ENCODE measurements at places on chromosomes 1 and 21. TPM values are rescaled to one million over a fixed set of nuclear protein-coding genes. Genes with fewer than 3 reads are reported as not detected.

DNAJC28 gene
- total RNA-seq, result 4.0 TPM

PDE9A gene
- not detected for total RNA-seq

DNA sequence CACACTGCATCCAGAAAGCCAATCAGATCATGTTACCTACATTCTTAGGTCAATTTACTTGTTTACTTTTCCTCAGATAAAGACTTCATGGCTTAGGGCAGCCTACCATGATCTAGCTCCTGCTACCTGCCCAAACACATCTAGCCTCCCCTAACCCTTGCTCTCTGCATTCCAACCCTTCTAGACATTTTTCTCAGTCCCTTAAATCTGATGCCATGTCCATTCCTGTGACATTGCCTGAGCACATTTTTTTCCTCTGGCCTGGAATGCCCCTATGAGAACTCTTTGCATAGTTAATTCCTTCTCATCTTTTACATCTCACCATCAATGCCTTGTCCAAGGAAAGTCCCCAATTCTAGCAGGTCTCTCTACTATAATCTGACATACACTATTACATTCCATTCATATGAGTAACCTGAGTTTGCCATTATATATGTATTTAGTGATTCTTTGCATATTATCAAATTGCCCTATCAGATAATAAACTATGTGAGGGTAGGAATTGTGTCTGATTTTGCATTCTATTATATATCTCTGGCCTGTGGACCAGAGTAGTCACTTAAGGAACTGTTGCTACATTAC, 166.9 kb downstream of the COL11A1 start:
- no peak for DNase-seq

GRCh38 chr1:201286445-201286844, 3.1 kb downstream of the PKP1 start:
- no peak for DNase-seq

- DNase-seq, result peak; percentile 97
These were observed 18.7 kb upstream of the AK2 start for GRCh38 chr1:33055210-33056008.

DNA sequence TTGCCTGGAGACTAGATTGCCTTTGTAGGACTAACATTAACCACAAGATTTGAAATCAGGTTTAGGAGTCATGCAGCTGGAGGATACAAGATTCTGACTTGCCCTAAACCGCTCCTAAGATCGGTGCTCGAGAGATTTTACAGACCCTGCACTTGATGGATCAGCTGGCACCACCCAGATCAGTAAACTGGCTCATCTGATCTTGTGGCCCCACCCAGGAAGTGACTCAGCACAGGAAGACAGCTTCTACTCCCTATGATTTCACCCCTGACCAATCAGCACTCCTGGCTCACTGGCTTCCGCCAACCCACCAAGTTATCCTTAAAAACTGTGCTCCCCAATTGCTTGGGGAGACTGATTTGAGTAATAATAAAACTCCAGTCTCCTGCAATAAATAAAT, 876 bp upstream of the CATSPERE start:
- no peak for DNase-seq

C1orf116 gene
- not detected for total RNA-seq

HCRTR1 gene
- not detected for total RNA-seq

DNA sequence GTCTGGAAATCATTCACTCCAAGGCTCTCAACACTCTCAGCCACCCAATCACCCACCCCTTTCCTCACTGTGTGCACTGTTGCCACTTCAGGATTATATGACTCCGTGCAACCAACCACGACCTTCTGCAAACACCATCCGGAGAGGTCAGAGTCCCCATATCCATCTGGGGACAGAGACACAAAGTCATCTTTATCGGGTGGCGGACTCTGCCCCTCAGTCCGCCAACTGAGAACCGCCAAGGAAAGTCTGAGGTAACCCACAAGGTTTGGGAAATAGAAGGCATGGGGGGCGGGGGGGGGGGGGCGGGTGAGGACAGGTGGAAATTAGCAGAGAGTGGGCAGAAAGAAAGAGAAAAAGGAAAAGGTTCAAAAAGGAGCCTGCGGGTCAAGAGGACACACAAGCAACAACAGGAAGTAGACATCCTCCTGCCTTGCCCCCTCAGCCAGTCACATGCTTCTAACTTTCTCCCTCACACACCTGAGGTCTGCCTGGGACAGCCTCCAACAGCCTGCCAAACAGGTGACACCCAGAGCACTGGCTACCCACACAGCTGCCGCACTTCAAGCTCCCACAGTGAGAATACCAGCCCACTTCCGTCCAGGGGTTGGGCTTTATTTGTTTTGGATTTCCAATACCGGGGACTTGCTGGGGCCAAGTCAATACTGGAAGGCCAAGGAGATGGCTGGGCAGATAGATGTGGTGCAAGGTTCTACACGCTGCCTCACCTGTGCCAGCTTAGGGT, 58.1 kb downstream of the SSBP3 start:
- no peak for DNase-seq

DNA sequence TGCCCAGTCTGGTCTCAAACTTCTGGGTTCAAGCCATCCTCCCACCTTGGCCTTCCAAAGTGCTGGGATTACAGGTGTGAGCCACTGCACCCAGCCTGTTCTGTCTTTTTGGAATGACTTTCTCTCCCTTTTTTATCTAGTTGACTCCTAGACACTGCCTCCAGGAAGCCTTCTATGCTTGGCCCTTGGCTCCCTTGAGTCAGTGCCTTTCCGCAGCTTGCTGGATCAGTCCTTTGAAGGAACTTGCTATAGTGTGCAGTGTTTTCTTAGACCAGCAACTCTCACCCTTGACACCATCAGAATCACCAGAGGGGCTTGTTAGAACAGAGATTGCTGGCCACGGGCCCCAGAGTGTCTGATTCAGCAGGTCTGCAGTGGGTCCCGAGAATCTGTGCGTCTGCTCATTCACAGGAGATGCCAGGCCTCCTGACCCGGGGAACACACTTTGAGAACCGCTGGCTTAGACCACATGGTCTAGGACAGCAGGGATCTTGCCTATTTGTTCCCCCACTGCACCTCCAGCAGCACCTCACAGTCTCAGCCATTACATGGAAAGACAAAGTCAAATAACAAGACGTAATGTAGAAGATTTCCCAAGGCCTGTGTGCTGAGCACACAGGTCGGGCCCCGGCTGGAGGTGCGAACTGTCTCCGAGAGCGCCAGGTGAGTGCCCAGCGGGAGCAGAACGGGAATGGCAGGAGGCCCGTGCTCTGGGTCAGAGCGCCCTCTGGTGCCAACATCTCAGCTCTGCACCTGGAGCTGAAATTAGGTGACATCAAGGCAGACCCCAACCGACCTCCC, 27.4 kb upstream of the CTPS1 start:
- DNase-seq, result peak; percentile 94

DNA sequence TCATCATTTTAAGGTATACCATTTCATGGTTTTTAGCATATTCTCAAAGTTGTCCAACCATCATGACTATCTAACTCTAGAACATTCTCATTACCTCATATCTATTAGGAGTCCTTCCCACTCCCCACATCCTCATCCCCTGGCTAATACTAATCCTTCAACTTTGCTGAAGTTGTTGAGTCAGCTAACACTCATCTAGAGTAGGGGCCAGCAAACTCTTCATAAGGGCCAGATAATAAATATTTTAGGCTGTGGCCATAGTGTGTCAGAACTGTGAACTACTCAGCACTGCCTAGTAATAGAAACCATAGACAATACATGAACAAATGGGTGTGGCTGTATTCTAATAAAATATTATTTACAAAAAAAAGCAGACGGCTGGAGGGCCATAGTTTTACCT, 43.0 kb downstream of the TOR3A start:
- peak; percentile 82 for DNase-seq

INSRR gene
- total RNA-seq, result 0.29 TPM

GBP4 gene
- 0.36 TPM for total RNA-seq

DNA sequence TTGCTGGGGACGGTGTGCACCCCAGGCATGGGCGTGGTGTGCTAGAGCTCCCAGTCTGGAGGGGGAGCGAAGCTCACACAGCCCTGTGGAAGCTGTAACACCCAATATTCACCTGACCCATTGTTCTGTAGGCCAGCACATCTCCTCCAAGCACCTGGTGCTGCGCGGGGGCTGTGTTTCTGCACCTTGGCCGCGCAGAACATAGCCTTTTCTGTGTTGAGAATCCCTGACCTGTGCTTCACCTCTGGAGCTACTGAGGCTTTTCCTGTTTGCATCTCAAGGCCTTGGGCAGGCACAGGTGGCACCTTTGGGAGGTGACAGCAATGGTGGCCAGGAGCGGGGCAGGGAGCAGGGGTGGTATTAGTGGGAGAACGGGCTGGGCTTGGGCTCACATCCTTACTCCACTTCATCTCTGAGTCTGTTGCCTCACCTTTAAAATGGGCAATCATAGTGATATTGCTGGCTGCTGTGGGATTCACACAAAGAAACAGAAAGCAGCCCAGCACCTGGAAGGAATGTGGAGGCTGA, 343.9 kb upstream of the AJAP1 start:
- no peak for DNase-seq

RPTN gene
- total RNA-seq, result 0.36 TPM

GRCh38 chr21:41772351-41773080, 5.7 kb upstream of the RIPK4 start:
- no peak for DNase-seq

DNA sequence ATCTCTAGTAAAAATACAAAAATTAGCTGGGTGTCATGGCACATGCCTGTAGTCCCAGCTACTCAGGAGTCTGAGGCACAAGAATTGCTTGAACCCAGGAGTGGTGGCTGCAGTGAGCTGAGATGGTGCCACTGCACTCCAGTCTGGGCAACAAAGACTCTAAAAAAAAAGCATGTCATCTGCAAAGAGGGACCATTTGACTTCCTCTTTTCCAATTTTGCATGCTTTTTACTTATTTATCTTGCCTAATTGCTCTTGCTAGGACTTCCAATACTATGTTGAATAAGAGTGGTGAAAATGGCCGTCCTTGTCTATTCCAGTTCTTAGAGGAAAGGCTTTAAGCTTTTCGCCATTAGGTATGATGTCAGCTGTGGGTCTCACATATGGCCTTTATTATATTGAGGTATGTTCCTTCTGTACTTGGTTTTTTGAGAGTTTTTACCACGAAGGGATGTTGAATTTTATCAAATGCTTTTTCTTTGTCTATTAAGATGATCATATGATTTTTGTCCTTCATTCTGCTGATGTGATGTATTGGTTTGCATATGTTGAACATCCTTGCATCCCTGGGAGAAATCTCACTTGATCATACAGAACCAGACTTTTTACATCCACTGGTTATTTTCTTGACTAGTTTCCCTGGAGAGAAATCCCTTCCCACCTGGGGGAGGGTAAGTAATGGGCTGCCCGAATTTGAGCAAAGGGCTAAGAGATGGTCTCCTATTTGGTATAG, 17.0 kb upstream of the RAP1GAP start:
- no peak for DNase-seq

DNA sequence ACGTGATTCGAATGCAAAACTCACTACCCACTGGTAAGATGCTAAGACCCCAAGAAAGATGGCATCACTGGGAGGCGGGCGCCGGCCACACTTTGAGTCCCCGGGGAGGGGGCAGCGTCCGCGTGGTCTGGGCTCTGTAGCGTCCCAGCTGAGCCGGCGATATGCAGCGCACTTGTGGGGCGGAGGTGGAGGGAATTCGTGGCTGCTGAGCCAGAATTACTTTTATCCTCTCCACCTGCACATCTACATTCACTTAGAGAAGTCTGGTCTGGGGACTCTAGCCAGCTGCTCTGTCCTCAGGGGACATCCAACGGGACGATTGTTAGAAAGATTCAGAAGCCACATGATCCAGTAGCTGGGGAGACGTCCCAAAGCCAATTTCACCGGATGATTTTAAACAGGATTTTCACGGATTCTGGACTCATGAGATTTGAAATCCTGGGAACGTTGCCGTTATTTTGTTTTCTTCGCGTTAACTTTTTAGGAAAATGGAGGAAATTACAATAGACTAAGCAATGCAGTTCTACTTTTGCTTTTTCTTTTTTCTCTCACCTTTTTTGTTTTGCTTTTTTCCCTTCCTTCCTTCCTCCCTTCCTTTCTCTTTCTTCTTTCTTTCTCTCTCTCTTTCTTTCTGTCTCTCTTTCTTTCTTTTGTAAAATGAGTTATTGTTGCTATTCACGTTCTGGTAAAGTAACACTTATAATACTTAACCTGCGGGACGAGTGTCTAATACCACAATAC, 1.3 kb downstream of the JAM2 start:
- DNase-seq, result peak; percentile 44

DNA sequence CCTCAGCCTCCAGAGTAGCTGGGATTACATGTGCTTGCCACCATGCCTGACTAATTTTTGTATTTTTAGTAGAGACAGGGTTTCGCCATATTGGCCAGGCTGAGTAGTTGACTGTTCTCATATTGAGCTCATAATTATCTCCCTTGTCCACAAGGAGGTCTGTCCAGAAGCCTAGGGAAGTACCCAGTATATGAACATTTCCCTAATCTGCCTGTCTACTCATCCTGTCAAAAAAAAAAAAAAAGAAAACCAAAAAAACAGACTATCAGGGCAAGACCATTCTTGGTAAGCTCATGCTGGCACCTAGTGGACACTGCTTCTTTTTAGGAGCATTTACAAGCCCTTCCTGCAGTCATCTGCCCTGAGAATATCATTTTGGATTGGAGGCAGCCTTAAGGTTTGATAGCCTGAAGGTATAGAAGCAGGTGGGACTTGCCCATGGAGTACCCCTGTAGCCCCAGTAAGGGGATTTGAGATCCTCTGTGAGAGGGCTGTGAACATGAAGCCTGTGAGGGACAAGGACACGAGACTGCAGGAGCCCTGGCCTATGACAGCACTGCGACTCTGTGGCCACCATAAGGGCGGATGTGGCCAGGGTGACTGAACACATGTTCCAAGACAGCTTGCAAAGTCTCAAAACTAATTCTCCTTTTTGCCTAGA, 10.8 kb upstream of the DUSP12 start:
- peak; percentile 69 for DNase-seq

- DNase-seq, result peak; percentile 90
These were observed 87.5 kb upstream of the FMN2 start for GRCh38 chr1:240004086-240004749.

- peak; percentile 66 for DNase-seq
These were observed 4.5 kb upstream of the DIP2A start for GRCh38 chr21:46454142-46454541.

DNA sequence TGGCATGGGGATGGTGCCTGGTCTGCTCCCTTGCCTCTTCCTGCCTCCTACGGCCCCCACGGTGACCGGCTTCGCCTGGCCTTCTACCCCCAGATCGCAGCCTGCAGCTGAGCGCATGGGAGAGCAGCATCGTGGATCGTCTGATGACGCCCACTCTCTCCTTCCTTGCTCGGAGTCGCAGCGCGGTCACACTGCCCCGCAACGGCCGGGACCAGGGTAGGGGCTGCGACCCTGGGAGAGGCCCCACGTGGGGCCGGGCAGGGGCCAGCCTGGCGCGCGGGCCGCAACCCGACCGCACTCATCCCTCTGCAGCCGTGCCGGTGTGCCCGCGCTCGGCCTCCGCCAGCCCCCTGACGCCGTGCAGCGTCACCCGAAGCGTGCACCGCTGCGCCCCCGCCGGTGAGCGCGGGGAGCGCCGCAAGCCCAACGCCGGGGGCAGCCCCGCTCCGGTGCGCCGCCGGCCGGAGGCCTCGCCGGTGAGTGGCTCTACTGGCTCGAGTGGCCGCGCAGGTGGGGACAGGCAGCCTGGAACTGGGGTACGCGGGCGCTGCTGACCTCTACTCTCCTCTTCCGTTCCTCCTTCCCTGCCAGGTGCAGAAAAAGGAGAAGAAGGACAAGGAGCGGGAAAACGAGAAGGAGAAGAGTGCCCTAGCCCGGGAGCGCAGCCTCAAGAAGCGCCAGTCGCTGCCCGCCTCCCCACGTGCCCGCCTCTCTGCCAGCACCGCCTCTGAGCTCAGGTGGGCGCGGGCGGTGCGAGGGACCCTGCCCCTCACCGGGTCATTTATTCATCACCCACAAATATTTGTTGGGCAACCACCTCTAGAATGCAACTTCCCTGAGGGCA, 20.4 kb downstream of the MAP7D1 start:
- DNase-seq, result peak; percentile 65
